ENCODE measurements at places on chromosomes 5 and 9. TPM values are rescaled to one million over a fixed set of nuclear protein-coding genes. Genes with fewer than 3 reads are reported as not detected.

- no peak for ATAC-seq
Observed at GRCh38 chr5:116365006-116365496, 209.6 kb downstream of the SEMA6A start.

- ATAC-seq = no peak
Observed at GRCh38 chr9:106693558-106693957, 169.4 kb upstream of the ZNF462 start.

DNA sequence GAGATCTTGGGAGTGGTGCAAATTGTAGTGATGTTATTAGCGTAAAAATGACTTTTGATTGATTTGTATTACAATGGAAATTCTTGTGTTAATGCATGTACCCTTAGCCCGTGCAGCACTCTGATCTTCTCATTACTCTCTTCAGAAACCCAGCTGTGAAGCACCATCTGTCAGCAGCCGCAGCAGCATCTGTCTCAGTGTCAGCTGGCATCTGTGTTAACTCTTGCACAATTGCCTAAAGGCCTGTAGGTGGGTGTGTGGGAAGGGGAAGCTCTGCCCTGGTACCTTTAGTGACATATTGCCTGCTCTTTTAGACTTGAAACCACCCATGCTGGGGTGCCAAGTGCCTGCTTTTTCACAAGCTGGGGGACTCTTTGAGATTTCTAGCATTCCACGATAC lies 101.3 kb downstream of the FBXL7 start:
- ATAC-seq = no peak

DNA sequence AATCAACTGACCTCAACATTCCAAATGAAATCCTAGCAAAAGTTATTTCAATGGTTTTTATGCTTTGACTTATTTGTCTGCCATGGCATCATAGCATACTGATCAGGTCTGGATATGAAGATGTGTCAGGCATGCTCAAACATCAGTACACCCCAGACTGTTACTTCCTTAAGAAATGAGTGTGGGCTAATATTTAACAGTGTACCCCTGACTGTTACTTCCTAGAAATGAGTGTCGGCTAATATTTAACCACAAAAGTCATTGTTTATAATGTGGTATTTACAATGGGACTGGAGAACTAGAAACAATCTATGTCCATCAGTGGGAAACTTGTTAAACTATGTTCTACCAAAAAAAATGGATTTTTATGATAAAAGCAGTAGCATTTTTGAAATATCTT lies 38.1 kb upstream of the HNRNPA0 start:
- no peak for ATAC-seq

The SPAG8 gene
- 0.43 TPM for total RNA-seq

DNA sequence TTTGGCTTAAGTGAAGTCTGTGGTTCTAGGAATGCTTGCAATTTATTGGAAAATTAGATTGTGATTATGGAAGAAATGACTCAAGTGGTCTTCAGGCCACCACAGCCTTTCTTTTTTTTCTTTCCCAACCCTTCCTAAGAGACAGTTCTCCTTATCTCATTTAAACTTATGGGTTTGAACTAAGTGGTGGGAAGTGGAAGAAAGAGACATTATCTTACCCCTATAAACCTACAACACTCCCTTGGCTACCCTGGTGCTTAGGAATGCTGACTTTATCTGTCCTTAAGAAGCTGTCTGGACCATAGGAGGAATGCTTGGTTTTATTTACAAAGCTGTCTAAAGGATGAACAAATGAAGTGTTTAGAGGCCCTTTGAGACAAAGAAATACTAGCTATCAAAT lies 5.1 kb upstream of the ERAP1 start:
- ATAC-seq = no peak
